ENCODE measurements at places on chromosomes 12 and 14.

- DNase-seq = no peak
Measured at GRCh38 chr12:54166567-54167499, 22.0 kb downstream of the SMUG1 start.

DNA sequence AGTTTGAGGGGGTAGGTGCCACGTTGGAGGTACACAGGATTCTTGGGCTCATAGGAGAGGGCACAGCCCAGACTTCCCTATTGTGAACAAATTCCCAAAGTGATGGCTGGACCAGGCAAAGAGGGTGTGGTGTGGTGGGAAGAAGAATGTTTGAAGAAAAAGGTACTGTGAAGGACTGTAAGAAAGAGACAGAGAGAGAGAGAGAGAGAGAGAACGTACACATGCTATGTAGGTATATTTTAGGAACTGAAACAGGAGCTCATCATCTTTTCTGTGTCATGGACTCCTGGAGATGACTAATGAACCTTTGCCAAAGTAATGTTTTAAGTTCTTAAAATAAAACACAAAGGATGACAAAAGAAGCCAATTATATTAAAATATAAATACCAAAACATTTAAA is 24.5 kb downstream of the SLC17A8 start:
- DNase-seq = no peak

- DNase-seq = no peak
Measured at GRCh38 chr14:58060077-58060476, 91.9 kb downstream of the ARMH4 start.

GRCh38 chr12:11954181-11954580 is 116.6 kb upstream of the BCL2L14 start:
- DNase-seq = no peak

GRCh38 chr14:94027566-94028449 is 1.7 kb downstream of the OTUB2 start:
- DNase-seq = no peak

DNA sequence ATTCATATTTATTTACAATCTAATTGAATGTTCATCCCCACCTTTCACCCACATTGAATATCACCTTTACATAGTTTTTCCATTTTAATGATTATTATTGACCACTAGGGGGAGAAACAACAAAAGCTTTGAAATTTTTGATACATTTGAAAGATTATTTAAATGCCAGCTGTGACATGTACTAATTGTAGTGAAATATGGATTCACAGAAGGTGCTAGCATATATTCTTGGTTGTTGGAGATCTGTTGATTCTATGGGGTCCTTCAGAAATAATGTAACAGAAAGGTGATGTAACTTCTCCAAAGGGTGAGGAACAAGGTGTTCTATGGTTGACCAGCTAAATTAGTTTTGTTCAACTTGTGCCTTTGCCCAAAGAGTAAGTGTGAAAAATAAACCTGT is 22.4 kb upstream of the GPR33 start:
- DNase-seq = no peak

DNA sequence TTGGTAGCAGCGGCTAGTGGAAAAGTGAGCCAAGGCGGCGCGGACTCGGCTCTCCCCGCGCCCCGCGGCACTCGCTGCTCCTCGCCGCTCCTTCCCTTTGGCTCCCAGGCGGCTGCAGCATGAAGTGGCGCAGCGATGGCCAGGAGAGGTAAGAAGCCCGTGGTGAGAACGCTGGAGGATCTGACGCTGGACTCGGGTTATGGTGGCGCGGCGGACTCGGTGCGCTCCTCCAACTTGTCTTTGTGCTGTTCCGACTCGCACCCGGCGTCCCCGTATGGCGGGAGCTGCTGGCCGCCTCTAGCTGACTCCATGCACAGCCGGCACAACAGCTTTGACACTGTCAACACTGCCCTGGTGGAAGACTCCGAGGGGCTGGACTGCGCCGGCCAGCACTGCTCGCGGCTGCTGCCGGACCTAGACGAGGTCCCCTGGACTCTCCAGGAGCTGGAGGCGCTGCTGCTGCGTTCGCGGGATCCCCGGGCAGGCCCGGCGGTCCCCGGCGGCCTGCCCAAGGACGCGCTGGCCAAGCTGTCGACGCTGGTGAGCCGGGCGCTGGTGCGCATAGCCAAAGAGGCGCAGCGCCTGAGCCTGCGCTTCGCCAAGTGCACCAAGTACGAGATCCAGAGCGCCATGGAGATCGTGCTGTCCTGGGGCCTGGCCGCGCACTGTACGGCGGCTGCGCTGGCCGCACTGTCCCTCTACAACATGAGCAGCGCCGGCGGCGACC is 225.6 kb upstream of the CRY1 start:
- DNase-seq = no peak

DNA sequence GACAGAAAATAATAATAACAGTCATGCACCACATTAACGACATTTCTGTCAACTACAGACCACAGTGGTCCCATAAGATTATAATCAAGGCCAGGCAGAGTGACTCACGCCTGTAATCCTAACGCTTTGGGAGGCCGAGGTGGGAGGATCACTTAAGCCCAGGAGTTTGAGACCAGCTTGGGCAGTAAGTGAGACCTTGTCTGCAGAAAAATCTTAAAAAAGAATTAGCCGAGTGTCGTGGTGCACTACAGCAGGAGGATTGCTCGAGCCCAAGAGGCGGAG is 8.6 kb downstream of the NAB2 start:
- no peak for DNase-seq

DNA sequence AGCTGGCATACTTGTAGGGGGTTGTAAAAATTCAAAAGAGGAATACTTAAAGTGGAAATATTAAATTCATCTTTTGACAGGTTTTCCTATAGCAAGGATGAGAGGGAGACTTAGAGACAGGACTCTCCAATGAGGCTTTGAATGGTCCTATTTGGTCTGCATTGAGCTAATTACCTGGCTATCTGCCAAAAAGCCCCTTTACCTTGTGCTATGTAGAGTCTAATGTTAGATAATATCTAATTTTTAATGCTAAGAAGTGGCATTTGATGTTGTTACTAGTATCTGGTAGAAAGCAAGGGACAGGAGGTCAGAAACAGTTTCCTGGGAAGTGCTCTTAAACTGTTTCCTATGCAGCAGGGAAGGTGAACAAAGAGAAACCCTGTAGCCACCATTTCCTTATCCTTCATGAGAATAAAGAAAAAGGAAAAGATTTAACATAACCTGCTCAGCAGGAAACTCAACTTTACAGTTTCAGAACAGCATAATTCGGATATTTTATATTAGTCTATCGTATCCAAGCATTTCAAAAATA is 550.0 kb downstream of the SOX5 start:
- DNase-seq = no peak

- DNase-seq = no peak
Measured at GRCh38 chr12:127944211-127944899, 322.6 kb upstream of the TMEM132C start.

DNA sequence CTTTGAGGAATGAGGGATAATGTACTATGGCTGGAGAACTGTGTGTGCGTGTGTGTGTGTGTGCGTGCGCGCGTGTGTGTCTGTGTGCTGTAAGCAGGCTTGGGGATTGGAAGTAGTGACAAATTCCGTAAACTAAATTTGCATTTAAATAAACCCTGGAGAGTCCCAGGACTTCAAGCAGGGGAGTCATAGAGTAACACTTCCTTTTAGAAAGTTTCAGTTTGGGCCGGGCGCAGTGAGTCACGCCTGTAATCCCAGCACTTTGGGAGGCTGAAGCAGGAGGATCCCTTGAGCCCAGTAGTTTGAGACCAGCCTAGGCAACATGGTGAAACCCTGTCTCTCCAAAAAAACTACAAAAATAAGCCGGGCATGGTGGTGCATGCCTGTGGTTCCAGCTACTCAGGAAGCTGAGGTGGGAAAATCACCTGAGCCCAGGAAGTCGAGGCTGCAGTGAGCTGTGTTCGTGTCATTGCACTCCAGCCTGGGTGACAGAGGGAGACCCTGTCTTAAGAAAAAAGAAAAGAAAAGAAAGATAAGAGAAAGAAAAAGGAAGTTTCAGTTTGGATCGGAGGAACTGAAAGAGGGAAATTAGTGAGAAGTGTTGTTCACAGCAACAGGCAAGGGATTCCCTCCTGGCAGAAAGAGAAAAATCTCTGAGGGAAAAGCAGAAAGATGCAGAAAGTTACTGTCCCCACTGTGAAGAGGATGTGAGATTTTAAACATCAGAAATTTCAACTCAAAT is 222.7 kb upstream of the SOX5 start:
- no peak for DNase-seq

GRCh38 chr12:12719496-12719895 is 2.3 kb downstream of the CDKN1B start:
- DNase-seq = no peak

DNA sequence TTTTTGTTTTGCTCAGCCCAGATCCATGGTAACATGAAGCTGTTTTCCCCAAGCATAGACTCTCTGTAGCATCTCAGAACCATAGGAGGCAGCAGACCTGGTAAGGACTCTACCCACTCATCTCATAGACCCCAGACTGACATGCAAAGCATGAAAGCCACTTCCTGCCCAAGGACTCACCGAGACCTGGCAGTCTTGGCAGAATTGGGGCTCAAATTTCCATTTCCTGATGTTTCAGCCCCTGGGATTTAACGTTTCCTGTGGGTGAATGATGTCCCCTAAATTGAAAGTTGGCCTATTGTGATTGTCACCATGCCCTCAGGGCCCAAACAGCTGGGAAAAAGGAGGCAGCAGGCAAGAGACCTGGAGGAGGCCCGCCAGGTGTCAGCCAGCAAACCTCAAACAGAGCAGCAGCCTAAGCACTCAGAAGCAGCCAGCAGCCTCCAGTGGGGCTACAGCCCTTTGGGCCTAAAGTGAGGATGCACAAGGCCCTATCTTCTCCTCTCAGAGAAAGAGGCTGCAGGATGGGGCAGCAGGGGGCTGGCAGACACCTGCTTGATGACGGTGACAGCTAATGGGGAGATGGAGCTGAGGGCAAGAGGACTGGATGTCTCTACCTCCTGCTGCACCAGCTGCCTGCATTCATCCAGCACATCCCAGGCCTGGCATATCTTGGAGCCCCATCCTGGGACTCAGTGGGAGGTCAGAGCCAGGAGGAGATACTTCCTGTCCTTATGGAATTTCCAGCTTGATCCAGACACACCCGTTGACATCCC is 8.5 kb downstream of the KRT85 start:
- no peak for DNase-seq

DNA sequence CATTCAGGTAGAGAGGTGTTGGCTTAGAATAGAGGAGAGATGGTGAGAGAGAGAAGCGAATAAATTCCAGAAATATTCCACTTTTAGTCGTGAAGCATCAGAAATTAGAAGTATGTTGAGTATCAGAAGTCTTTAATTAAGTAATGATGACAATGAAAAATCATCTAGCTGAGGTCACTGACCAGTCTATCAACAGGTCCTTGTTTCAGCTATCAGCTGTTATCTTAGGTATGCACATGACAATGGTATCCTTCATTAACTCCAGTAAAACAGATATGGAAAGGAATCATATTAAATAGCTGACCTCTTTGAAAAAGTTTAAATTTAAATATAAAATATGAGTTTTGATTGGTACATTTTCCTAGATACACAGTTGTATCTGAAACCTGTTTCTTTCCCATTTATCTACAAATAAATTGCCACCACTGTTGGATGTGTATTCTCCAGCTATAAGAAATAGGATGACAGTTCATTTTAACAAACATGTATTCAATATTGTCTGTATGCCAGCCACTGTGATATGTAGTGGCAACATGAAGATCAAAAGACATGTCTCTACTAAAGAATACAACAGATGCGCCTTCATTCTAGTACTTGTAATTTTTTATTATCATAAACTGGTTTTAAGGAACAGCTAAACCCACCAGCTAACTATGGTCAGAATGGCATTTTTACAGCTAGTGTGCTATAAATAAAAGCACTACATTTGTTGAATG is 424.2 kb upstream of the DCN start:
- DNase-seq = no peak

DNA sequence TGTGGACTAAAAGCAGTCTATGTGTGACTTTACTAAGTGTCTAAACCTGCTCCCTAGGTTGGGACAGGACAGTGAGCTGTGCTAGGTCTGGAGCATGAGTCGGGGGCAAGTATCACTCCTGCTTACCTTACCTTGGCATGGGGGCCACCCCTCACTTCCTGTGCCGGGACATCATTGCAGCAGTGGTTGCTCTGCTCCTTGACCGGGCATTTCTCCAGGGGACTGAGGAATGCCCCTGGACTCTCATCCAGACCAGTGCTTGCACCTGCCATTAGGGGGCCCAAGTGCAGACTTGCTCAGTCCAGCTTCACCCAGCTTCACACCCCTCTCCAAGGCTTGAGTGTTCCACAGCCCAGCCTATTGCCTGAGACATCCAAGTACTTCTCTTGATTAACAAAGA is 84.7 kb upstream of the NELL2 start:
- DNase-seq = no peak

DNA sequence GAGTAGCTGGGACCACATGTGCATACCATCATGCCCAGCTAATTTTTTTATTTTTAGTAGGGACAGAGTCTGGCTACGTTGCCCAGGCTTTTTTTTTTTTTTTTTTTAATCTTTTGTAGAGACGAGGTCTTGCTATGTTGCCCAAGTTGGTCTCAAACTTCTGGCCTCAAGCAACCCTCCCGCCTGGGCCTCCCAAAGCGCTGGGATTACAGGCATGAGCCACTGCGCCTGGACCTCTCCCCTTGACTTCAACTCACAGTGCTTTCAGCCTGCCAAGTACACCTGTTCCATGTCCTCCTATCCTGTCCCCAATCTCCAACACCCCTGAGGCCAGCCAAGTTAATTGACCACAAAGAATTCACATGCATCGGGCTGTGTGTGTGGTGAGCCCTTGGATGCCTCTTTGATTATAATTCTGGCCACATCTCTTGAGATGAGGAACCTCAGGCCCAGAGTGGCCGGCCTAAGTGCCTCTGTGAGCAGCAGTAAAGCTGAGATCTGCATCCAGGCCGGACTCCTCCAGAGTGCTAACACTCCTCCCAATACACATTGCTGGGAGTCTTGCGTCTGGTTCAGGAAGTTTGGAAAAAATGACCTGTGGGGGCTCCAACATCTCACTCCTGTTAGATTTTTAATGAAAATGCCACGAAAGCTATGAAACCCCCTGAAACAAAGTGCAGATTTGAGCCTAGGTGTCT is 6.8 kb downstream of the RAB35 start:
- DNase-seq = no peak

DNA sequence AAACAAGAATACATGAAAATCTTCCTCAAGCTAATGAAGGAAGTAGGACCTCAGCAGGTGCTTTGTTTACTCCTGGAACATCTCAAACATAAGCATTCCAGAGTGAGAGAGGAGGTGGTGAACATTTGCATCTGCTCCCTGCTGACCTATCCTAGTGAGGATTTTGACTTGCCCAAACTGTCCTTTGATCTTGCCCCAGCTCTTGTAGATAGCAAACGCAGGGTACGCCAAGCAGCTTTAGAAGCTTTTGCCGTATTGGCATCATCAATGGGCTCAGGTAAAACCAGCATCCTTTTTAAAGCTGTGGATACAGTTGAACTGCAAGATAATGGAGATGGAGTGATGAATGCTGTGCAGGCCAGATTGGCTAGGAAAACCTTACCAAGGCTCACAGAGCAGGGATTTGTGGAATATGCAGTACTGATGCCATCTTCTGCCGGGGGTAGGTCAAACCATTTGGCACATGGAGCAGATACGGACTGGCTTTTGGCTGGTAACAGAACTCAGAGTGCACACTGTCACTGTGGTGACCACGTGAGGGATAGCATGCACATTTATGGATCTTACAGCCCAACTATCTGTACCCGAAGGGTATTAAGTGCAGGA is 1.9 kb downstream of the TOGARAM1 start:
- no peak for DNase-seq

GRCh38 chr12:101925935-101926334 is 48.6 kb downstream of the DRAM1 start:
- DNase-seq = no peak

GRCh38 chr12:94603434-94604365 is 46.7 kb downstream of the TMCC3 start:
- peak; percentile 19 for DNase-seq

Data from stimulated activated CD8-positive, alpha-beta memory T cell treated with anti-CD3 and anti-CD28 coated beads, Interleukin-15, amount 100 ng/mL, for 4 hours (primary cell).